ENCODE measurements at places on chromosomes 5 and 9.

- no peak for DNase-seq
Observed at GRCh38 chr9:21579247-21579671, 97.1 kb upstream of the IFNE start.

DNA sequence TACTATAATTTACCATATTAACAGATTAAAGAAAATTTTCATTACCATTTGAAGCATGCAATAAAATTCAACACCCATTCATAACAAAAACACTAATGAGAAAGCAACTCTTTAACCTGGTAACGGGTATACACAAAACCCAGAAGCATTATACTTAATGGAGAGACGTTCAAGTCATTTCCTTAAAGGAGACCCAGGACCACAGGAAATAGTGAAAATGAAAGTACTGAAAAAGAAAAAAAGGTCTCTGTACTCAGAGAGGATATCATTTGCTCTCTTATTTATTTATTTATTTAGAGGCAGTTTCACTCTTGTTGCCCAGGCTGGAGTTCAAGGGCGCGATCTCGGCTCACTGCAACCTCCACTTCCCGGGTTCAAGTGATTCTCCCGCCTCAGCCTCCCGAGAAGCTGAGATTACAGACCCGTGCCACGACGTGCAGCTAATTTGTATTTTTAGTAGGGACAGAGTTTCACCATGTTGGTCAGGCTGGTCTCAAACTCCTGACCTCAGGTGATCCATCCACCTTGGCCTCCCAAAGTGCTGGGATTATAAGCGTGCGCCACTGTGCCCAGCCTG is 61.6 kb downstream of the SETX start:
- no peak for DNase-seq

- no peak for DNase-seq
Observed at GRCh38 chr9:81377320-81377719, 312.0 kb downstream of the TLE1 start.

GRCh38 chr5:149403923-149404745 is 25.0 kb upstream of the IL17B start:
- no peak for DNase-seq

- no peak for DNase-seq
Observed at GRCh38 chr9:125744616-125745015, 2.6 kb upstream of the PBX3 start.

DNA sequence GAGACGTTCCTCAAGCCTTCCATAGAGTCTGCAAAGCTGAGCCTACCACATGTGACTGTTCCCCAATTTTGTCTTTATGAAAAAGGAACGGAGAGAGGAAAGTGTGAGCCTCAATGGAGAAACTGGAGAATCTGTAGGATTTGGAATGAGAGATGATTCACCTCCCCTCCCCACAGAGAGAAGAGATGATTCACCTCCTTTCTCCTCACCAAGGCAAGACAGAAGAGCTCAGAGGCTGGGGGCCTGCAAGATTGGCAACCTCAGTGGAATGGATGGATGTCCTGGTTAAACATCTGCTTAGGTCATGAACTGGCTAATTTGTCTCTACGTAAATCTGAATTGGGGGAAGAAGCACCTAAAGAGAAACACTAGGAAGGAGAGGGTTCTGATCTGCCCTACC is 17.0 kb upstream of the MOCS2 start:
- no peak for DNase-seq

DNA sequence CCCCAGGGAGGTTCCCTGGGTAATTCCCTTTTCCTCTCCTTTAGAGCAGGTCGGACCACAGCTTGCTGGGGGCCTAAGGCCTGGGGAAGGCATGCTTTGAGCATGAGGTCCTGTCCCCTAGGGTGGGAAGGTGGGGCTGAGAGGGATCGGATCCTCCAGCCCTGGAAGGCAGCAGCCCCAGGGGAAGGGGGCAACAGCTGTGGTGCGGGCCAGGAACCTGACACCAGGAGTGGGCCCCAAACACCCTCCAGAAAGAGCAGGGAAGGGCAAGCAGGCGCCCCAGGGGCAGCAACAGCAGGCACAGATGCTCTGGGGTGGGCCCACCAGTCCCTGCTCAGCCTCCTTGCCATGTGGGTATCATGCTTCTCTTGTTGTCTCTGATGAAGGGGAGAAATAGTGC is 3.2 kb upstream of the CORO2A start:
- no peak for DNase-seq

- no peak for DNase-seq
Observed at GRCh38 chr5:68459093-68459809, 243.7 kb downstream of the PIK3R1 start.

- no peak for DNase-seq
Observed at GRCh38 chr5:82534986-82535385, 256.8 kb upstream of the RPS23 start.

DNA sequence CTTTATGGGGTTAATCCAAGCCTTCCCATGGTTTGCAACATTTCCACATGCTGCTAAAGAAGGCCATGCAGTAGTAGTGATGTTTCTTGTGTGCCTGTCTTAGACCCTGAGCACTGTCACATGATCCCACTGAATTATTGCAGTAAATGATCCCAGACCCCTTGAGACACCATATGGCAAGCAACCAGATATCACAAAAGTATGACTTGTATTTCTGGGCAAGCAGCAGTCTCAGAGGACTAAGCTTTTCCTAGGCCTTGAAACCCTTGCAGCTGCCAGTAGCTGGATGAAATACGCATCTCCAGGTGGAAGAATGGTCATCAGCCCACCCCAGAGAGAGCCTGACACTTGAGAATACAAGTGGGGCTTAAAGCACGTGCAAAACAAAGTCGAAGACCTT is 41.8 kb downstream of the CDO1 start:
- no peak for DNase-seq

- DNase-seq = no peak
Observed at GRCh38 chr5:172492097-172492840, 37.9 kb upstream of the SH3PXD2B start.

- DNase-seq = no peak
Observed at GRCh38 chr9:130328349-130328801, 62.8 kb downstream of the HMCN2 start.

DNA sequence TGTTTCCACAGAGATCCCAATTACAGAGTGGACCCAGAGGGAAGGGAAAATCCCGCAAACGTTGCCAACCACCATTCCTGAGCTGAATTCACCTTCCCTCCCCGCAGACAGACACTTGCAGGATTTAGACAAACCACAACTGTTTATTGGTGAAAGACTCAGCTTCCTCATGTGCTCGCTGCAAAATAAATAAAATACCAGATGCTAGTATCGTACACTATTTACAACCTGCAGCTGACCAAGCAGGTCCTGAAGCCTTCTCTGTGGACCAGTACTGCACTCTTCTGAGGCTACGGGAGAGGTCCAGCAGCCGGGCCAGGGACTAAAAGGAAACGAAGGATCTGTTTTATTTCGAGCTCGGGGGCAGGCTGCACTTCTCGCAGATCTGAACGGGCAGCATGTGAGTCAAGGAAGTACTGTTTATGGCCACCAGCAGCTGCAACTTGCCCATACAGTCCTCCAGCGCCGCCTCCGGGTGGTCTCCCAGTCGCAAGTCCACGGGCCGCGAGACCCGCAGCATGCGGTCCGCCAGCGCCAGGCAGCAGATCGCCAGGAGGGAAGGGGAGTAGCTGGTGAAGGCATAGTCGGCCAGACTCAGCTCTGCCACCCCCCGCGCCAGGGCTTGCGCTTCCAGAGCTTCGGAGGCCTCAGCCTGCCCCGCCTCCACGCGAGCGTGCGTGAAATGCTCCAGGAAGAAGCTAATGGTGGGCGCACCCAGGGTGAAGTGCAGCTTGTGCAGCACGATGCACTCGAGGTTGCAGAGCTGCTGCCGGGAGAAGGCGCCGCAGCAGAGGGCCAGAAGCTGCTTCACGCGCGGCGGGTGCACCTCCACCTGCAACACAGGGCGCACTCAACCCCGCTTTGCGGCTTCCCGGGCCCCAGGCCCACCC is 2.1 kb downstream of the CCNO start:
- no peak for DNase-seq

DNA sequence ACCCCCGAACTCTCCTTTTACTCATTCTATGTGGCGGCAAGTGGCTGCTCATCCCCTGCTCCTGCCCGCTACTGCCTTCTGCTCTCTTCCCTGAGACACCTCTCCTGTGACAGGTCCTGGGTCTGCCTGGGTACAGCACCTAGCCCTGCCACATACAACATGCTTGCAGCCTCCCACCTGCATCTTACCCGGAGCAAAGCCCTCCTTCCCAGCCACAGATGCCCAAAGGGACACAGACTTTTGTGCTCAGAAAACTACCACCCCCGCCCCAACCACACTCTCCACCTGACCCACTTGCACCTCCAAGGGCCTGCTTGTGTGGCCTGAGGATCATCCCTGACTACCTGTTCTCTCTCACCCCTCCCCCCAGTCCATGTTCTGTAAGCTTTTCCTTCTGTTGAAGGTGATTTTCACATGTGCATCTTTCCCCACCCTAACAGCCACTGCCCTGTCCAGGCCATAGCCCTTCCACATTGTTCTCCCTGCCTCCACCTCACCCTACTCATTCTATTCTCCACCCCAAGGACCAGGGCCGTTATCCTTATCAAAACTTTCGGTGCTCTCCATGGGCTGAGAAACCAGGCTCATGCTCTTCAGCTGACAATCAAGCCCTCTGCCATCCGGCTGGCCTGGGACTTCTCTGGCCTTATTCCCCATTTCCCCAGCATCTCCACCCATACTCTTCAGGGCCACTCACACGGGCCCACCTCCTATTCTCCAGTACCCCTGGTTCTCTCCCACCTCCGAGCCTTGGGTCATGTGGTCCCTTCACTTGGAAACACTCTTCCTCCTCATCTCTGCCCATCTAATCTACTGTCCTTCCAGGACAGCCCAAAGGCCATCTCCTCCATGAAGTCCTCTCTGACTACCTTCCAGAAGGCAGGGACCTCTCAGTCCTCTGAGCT is 46.4 kb upstream of the ALDH1B1 start:
- DNase-seq = no peak

DNA sequence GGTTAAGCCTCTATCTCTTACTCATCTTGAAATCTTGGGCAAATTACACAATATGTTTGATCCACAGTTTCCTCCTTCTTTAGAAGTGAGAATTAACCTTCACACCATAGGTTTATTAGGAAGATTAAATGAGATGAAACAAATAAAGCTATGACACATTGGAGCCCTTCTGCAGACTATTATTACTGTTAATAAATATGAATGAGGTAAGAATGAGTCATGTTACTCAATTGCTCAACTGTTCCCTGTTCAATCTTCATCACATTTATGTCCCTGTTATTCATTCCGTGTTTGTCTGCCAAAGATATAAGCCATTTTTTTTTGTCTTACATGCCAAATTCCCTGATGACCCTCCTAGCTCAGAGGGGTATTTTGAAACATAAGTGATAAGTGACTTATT is 52.1 kb upstream of the PAPPA start:
- DNase-seq = no peak

DNA sequence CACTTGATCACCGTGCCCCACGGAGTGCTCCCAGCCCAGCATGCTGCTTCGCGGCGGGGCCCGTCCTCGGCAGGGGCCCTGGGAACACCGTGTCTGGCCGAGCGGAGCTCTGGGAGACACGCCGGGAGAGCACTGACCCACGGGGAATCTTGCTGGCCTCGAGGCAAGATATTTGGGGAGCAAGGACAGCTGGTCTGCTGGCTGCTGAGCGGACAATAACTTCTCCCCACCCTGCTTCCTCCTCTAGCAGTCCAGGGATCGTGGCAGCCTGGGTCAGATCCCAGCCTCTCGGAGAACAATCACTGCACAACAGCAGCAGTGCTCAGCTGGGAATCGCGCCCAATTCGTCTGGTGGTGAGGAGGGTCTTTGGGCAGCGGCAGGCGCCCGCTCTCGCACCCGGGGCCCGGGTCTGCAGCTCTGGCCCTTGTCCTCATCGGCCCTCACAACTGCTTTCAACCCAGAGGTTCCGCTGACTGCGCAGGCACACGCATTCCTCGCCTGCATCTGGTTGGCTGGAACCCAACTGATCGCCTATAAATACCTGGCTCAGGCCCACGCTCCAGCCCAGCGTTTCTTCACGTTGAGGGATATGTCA is 43.4 kb downstream of the DBH start:
- no peak for DNase-seq

All from esophagus squamous epithelium (tissue), 5 donors.